ENCODE measurements at places on chromosomes 2 and 18.

GRCh38 chr2:708667-709066 is 31.5 kb upstream of the TMEM18 start:
- DNase-seq = no peak

DNA sequence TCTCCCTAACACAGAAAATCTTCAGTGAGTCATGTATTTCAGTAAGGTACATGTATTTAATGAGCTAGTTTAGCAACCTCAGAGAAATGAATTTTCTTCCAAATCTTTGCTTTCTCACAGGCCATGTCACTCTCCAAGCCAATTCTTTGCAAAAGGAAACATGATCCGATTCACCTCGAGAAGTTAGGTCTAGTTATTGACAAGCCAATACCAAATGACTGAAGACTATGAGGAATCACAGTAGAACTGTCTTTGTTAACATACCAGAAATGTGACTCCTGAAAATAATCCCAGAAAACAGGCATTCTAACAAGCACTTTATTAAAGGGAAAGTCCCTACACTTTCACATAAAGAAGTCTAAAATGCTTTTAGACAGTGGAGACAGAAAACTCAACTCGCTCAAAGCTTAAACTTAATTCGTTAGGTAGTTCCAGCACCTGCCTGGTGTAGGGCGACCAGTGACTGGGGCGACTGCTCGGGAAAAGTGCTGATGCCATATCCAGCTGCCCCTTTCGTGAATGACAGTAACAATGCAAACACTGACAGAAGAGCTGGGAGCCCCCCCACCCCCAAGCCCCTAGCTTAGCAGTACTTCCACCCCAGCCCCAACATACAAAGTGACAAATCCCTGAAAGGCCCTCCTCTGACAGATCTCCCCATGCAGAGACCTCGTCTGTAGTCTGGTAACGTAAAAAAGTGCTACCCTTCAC is 1.8 kb downstream of the MEMO1 start:
- no peak for DNase-seq

GRCh38 chr18:8380926-8381325 is 228.3 kb upstream of the RAB12 start:
- DNase-seq = no peak

DNA sequence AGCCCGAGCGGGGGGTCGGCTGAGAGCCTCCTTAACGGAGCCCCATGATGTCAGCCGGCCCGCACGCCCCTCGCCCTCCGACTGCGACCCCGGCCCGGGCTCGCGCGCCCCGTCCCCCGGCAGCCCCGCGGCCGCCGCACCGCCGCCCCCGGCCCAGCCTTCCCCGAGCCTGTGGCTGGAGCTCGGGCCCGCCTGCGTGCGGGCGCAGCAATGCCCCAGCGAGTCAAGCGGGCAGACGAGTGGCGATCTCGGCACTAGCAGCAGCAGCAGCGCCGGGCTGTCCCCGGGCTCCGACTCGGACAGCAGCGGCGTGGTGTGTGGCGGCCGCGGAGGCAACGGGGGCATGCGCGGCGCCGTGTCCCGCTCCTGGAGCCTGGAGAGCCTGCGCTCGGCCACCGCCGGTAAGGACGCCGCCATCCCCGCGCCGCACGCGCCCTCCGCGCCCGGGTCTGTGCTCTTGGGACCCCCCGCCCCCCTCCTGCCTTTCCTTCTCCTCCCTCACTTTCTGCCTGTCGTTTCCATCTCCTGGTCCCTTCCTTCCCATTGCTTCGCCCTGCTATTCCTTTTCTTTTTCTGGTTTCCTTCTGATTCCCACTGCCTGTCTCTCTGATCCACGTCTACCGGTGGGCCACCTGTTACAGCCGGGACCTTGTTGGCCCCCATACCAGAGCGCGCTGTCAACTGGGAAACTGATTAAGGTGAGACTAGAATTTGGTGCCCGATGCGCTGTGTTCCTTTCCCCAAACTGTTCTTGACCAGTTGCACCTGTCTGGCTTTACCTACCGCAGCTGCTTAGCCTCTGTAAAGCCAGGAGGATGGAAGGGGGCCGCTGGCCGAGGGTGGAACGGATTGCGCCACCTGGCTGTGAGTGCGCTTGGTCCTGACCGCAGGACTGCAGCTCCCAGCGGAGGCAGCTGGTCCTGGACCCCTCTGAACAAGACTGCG is 127.4 kb downstream of the ARHGEF4 start:
- peak; percentile 30 for DNase-seq

DNA sequence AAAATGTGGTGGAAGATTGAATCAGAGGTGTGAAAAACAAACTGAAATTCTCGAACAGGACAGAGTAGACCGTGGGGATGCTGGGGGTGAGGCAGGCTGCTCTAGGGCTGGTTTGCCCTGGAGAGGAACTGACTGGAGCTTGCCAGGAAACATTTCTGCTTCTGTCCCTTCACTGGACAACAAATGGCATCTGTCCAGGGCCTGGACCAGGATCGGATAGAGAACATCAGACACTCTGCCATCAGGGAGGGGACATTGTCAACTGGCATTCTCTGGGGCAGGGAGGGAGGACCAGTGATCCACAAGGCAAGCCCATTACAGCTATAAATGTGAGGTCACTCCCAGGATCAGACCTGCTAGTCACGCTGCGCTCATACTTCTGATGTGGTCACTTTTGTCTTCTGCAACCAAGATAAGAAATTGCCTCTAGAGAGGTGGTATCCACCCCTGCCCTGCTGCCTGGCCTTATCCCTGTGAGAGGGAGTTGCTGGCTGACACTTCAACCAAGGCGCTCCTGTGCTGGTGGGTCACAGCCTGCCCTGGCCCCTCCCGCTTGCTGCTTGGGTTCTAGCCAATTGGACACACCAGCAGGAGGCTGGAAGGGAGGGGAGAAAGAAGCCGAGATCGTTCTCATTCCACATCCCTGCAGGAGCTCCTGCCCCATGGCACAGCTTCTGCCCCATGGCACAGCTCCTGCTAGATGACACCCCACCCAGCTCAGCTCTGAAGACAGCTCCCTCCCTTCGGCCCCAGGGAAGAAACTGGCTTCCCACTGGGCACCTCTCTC is 8.7 kb downstream of the NPPC start:
- no peak for DNase-seq

DNA sequence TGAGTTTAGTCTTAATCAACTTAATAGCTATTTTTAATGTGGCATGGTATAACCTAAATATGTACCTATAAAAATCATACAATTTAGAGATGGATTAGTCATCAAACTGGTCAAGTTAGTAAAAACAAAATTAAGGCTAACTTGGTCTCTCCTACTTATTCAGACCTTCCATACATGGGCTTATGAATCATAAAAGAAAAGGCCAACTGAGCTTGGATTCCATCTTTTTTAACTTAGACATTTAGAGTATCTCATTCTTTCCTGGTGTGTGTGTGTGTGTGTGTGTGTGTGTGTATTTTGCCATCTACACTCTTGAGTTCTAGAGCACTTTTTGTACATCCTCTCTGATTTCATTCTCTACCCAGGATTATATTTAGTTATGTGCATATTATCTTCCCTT is 637.5 kb downstream of the PLCL1 start:
- DNase-seq = no peak

GRCh38 chr2:121588357-121588756 is 57.7 kb downstream of the RNU4ATAC start:
- DNase-seq = no peak

- DNase-seq = no peak
These were observed 44.7 kb downstream of the ANTXR1 start for GRCh38 chr2:69057660-69058059.

All from retinal pigment epithelial cell (primary cell).